ENCODE measurements at places on chromosomes 16 and 17. TPM values are rescaled to one million over a fixed set of nuclear protein-coding genes. Genes with fewer than 3 reads are reported as not detected.
A peak's percentile ranks its signal among the peaks of the same experiment; 100 is the strongest.

The KRTAP4-9 gene
- not detected for total RNA-seq

DNA sequence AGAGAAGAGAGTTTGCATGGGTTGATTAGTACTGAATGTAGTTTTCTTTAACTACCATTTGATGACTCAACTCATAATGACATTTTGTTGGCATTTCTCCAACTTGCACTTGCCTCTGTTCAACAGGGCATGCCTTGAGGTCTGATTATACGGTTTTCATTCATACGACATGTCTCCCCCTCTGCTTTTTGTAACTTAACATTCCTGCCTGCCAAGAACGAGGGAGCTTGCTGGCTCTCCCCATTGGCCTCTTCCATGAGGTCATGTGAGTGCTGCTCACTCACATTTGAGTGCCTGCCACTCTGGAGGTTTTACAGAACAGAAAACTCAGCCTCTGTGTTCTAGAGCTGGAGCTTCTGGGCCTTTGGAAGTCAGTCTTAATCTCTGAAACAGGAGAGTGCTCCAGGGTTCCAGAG lies 19.7 kb downstream of the MAP2K6 start:
- DNase-seq: no peak

- no peak for DNase-seq
Measured at GRCh38 chr16:79505344-79505743, 95.2 kb downstream of the MAF start.

GRCh38 chr17:75348386-75349012 lies 57.0 kb downstream of the GRB2 start:
- no peak for DNase-seq

- no peak for DNase-seq
Measured at GRCh38 chr17:27945953-27946352, 52.8 kb upstream of the LYRM9 start.

GRCh38 chr16:4513881-4514280 lies 24.7 kb downstream of the CDIP1 start:
- no peak for DNase-seq

- no peak for DNase-seq
Measured at GRCh38 chr16:23803591-23804123, 32.1 kb upstream of the PRKCB start.

DNA sequence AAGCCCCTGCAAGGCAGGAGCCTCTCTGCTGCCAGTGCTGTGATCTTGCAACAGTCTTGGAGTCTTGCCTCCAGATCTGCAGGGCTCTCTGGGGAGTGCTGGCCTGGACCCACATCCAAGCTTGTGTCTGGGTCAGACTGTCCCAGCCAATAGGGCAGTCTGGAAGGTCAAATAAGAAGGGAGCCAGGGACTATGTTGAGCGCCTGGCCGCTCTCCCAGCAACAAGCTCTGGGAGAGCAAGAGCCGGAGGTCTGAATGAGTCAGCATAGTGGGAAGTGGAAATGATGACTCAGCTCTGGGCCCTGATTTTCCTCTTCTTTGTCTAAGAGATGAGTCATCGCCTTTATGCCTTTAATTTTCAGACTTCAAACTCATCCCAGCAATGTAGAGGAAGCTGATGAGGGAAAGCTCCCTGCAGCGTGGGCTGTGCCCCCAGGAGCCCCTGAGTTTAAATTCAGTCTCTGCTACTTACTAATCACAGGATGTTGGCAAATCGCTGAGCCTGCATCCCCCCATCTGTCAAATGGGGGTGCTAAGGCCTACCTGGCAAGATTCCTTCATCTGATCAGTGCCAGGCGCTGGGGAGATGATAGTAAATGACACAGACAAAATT lies 43.6 kb upstream of the HAPSTR1 start:
- DNase-seq: peak; percentile 96

The MVD gene
- total RNA-seq: 28.8 TPM

DNA sequence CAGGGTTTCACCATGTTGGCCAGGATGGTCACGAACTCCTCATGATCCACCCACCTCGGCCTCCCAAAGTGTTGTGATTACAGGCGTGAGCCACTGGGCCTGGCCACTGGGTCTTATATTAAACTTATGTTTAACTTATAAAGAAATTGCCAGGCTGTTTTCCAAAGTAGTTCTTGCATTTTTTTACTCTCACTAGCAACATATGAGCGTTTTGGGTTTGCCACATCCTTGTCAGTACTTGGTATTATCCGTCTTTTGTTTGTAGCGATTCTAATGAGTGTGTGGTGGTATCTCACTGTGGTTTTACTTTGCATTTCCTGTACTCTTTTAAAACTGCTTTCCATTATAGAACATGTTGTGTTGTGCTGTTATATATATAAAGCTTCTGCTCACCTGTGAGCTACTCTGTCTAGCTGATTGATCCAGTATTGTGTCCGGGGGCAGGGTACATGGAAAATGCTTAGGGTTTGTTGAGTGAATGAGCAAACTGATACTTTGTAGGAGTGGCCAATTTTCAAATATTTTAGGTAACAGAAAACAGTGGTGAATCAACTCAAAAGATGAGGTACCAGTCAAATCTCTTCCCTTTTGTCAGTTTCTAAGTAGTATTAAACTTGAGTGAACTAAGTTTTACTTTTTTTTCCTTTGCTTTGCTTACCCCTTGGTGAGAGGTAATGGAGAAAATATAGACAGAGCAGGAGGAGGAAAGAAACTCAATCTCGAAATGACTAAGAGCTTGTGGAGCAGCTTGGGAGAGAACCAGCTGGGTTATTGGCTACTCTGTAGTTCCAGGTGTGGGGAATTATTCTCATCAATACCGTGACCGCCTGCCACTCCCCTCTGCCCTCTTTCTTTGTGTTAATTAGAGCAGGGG lies 75.8 kb downstream of the PITPNC1 start:
- no peak for DNase-seq

DNA sequence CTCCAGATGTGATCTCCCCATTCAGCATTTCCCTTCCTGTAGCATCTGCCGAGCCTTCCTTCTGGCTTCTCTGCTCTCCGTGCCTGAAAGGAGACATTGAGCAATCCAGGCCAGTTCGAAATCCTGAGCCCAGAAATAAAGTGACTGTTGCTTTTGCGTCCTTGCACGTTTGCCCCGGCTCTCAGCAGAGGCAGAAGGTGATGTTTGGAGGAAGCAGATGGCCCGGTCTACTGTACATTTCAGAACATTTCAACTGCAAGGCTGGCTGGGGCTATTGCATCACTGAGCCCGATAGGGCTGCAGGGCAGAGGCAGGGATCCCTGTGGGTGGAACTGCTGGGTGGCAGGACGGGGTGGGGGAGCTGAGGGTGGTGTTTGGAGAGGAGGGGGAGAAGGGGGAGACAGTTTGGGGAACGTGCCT lies 29.4 kb downstream of the IRF8 start:
- DNase-seq: no peak

The SEPTIN1 gene
- total RNA-seq: 2.5 TPM

GRCh38 chr17:81599719-81600486 lies 37.0 kb downstream of the NPLOC4 start:
- no peak for DNase-seq

The TUBB3 gene
- total RNA-seq: 19.5 TPM

GRCh38 chr17:37532756-37533155 lies 43.1 kb downstream of the DUSP14 start:
- no peak for DNase-seq

- DNase-seq: no peak
Measured at GRCh38 chr17:49104511-49105074, 28.0 kb upstream of the B4GALNT2 start.

DNA sequence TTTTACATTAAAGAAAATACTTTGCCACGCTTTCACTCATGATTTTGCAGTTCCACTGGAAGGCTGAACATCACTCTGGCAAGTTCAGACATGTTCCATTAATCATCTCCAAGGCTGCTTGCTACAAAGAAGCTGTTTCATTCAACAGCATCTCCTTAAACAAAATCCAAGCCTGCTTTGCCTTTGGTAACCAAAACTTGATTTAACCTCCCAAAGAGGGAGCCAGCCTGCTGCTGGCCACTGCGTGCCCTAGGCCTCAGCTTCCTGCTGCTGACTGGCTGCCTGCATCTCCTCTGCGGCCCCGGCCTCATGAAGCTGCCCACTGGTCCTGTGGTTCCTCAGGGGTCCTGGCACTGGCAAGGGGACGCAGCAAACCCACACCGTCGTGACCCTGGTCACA lies 31.8 kb downstream of the ANKRD11 start:
- DNase-seq: no peak

The TRAF4 gene
- total RNA-seq: 11.9 TPM

Data from esophagus muscularis mucosa (tissue), 4 donors.